HFFc6 (cell line): ENCODE measurements at places on chromosomes 12 and 14. TPM values are rescaled to one million over a fixed set of nuclear protein-coding genes. Genes with fewer than 3 reads are reported as not detected.

OR4E2 gene
- not detected in 3 replicates for total RNA-seq

NFYB gene
- 19.4 to 24.5 TPM (median 20.0 TPM) in 3 replicates for total RNA-seq

TAS2R50 gene
- 0.19 to 0.22 TPM in 2 of 3 replicates, not detected in the other for total RNA-seq

CRIP2 gene
- 5.5 to 19.4 TPM (median 6.9 TPM) in 3 replicates for total RNA-seq

CLEC6A gene
- not detected in 2 replicates for total RNA-seq

DNA sequence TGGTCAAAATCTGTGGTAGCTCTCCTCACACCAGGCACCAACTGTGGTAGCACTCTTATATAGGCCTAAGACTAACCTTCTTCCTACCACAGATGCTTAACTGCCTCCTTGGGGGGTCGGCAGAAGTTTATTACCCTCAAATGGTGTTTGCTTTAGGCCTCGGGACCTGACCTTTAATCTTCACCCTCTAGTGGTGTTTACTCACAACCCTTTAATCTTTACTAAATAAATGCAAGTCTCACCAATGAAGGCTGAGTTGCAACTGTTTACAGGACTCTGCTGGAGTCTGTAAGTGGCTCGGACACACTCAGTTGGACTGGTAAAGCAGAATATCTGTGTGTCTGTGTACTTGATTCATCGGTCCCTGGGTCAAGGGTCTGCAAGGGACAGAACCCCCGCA is 29.4 kb downstream of the CCER1 start:
- H3K27ac ChIP-seq: no peak overlapping the region
- DNase-seq: no peak
- H3K36me3 ChIP-seq: no peaks in the 10 kb centered on the region

DNA sequence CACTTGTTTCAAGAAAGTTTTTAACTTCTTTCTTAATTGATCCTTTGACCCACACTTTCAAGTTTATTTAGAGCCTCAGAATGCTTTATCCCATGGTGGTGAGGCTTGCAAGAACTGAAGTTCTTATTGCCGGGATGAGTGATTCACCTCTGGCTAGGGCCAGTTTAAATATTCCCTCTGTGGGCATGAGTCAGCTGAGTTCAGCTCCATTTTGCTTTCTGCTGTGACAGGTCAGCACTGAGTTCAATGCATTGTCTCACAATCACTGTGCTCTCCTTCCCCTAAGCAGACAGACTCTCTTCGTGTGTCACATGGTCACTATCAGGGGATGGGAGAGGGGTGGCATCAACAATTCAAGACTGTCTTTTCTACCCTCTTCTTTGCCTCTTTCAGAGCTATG is 514.6 kb upstream of the FBXO33 start:
- no peak overlapping the region for H3K4me3 ChIP-seq
- H3K4me1 ChIP-seq: no peaks in the 10 kb centered on the region
- H3K27ac ChIP-seq: no peak overlapping the region
- no peaks in the 10 kb centered on the region; the same call in 1 of the 2 replicates for H3K36me3 ChIP-seq

DNA sequence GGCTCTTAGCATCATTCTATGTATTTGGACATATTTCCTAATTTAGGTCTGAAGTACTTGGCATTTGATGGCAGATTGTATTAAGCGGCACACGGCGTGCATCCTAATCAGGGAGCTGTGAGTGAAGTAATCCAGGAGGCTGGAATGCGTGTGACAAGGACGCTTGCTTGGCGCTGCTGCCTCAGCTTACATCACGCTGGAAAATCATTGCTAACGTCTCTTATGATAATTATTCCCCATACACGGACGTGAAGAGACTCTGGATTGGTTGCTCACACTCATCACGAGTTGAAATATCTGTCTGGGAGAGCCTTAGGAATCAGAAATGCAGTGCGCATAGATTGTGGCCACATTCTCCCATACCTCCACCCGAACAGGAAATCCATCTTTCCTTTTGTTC is 85.3 kb downstream of the FBXW8 start:
- H3K4me3 ChIP-seq: no peak overlapping the region
- H3K27ac ChIP-seq: no peak overlapping the region
